GOT3 (cell line): ENCODE measurements at places on chromosomes 3 and 15.
A peak's percentile ranks its signal among the peaks of the same experiment; 100 is the strongest.

GRCh38 chr15:22786868-22787698, 639 bp downstream of the NIPA1 start:
- no peak for DNase-seq

DNA sequence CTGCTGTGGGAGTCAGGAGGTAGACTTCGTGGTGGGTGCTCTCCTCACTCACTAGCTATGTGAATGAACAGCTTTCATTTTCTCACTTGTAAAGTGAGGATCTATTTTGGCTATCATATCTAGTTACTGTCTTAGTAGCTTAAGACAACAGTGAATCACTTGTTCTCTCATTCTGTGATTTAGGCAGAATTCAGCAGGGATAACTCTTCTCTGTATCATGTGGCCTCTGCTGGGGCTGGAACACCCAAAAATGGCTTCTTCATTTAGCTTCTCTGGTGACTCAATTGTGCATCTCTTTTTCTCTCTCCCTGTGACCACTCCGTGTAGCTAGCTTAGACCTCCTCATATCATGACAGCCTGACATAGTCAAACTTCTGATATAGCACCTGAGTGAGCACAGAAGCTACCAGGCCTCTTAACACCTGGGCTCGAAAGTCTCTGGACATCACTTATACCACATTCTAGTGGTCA, 68.4 kb downstream of the BFSP2 start:
- DNase-seq: no peak

DNA sequence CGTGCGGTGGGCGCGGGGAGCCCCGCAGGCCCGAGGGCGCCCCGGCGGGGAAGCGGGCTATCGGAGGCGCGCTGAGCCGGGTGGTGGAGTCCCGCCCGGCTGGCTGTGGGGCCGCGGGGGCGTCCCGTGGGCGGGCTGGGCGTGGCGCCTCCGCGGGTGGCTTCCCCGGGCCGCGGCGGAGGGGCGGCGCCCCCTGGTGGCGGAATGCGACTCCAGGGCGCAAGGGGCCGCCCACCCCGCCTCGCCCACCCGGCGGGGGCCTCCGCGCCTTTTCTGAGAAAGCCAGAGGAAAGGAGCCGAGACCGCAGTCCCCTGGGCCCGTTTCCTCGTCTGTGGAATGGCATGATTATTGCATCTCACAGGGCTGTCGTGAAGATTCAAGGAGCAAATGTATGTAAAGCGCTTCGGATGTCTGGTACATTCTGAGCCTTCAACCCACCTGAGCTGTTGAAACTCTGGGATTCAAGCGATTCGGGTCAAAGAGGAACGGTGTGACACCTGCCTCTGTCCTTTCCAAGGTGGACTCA, 31.9 kb upstream of the RAB6B start:
- peak; percentile 34 for DNase-seq

GRCh38 chr15:99102332-99103235, 2.3 kb upstream of the SYNM start:
- DNase-seq: no peak

- no peak for DNase-seq
These were observed 19.0 kb downstream of the ARNT2 start for GRCh38 chr15:80423215-80423614.

- no peak for DNase-seq
These were observed 47.1 kb upstream of the AKAP13 start for GRCh38 chr15:85333132-85333831.

- DNase-seq: no peak
These were observed 159.8 kb upstream of the MITF start for GRCh38 chr3:69579306-69580041.

- no peak for DNase-seq
These were observed 59.7 kb upstream of the MAGI1 start for GRCh38 chr3:66098436-66098835.

- no peak for DNase-seq
These were observed 44.6 kb downstream of the SLC12A1 start for GRCh38 chr15:48250640-48251076.

DNA sequence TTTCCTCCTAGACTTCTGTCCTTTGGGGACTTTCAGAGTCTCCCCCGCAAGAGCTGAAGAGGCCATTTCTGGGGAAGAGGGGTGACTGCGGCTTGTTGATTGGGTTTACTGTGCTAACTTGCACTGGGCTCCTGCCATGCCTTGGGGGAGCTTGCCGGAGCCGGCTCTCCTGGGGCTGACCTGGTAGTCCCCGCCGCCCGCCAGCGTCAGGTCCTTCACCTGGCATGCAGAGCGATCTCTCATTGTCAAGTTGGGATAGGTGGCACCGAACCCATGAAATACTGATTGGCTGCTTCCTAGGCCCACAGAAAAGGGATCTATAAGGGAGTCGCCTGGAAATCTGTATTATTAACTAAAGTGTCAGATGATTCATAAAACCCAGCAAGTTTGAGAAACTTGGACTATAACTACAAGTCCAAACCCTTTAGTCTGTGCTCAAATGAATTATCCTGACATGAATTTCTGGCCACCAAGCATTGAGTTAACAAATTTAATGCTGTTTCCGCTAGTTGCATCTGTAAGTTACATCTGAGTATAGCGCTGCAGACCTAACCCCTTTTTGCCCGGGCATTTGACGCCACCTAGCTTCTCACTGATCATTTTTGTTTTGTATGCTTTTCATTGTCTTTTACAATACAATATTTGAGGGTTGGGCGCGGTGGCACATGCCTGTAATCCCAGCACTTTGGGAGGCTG, 607 bp upstream of the IMP3 start:
- no peak for DNase-seq

GRCh38 chr3:126547721-126548120, 11.0 kb downstream of the C3orf22 start:
- no peak for DNase-seq

DNA sequence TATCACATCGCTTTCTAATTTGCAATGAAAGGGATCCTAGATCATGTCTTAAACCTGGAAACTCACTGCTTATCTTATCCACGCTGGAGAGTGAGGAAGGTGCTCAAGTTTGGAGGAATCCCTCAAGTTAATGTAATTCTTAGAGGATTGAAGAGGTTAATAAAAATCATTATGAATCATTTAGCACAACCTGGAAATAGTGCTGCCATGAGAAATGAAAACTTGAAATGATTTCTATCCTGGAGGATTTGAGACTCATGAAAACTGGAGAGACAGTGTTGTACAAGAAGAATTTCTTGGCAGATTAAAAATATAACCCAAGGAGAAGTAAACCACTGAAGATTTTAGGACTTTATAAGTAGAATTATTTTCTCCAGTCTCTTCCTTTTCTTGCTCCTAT, 125.9 kb downstream of the ADAMTS9 start:
- no peak for DNase-seq

DNA sequence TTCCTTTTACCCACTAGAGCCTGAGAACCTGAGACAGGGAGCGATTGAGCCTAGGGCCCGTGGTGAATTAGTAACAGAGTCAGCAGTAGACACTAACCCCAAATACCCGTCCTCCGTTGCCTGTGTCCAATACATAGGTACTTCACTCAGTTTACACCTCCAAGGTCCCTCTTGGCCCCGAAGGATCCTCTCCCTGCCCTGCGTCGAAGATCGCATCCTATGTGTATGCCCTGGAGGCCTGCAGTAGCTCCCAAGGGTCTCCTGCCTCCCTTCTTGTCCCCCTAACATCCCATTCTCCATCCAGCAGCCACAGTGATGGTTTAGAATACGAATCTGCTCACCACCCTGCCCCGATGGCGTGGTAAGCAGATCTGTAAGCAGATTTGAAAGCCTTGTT, 67.0 kb downstream of the ISG20 start:
- DNase-seq: no peak

- DNase-seq: no peak
These were observed 11.0 kb upstream of the USP3 start for GRCh38 chr15:63493436-63493835.

DNA sequence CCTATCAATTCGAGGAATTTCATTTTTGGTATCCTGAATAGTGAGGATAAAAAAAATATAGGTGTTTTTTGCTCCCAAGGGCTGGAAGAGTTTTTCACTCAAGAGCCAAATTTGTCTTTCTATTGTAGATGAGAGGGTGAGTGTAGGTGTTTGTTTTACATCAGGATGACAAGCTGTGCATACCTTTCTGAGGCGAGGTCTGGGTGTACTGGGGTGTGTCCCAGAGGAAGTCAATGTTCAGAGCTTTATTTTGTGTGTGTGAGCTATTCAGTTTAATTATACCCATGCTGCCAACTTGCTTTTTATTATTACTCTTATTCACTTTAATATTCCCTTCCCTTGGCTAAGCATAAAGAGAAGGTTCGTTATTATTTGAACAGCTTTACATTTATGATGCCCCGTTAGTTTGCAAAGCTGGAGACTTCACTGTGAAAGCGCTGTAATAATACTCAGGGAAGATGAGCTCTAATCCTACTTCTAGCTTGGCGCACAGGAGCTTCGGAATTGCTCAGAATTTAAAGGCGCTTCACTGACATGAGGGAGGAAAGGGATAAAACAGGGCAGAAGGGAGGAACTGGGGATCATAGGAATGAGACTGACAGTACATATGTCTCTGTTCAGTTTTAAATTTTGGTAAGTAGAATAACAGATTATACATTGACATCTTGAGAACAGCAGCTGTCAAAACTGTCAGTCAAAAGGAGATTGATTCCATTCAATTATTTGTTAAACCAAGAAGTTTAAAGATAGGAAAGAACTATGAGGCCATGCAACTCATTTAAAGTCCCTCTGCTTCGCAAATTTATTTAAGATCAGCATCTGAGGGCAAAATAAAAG, 117.7 kb upstream of the TP63 start:
- no peak for DNase-seq

GRCh38 chr3:190044142-190044541, 76.6 kb downstream of the P3H2 start:
- DNase-seq: no peak

GRCh38 chr3:17967953-17968607, 225.6 kb upstream of the TBC1D5 start:
- DNase-seq: no peak

GRCh38 chr3:47581422-47581821, 2.8 kb upstream of the CSPG5 start:
- no peak for DNase-seq

- DNase-seq: no peak
These were observed 677 bp downstream of the POLQ start for GRCh38 chr3:121545049-121545573.

GRCh38 chr15:38231436-38231835, 21.2 kb upstream of the SPRED1 start:
- DNase-seq: no peak

DNA sequence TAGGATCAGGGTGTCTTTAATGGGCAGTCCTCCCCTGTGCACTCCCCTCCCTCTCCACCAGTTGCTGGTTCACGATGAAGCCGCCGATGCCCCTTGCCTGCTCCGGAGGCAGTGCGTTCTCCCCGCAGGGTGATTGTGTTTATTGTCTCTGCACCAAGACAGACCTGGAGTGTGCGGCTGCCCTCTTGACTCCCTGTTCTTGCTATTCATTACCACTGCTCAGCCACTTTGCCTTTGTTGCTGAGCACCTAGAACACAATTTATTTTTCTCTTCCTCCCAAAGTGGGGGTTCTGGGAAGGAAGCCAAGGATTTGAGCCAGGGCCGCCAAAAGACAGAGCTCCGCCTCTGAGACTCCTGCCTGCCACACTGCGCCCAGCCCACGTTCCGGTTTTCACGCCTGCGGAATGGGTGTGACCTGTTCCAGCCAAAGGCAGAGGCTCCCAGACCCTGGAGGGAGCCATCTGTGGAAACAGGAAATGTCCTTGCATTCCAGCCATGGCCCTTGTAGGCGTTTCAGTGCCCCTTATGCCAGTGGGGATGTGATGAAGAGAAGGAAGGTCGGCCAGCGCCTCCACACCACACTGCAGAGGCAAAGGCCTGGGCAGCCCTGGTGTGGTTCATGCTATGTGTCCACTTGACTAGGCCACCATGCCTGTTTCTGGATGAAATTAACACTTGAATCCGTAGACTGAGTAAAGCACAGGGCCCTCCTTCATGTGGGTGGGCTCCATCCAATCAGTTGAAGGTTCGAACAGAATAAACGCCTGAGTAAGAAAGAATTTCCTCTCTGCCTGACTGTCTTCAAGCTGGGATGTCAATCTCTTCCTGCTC, 85.8 kb downstream of the HMG20A start:
- DNase-seq: no peak

- no peak for DNase-seq
These were observed 11.5 kb upstream of the TMEM62 start for GRCh38 chr15:43121863-43122262.

DNA sequence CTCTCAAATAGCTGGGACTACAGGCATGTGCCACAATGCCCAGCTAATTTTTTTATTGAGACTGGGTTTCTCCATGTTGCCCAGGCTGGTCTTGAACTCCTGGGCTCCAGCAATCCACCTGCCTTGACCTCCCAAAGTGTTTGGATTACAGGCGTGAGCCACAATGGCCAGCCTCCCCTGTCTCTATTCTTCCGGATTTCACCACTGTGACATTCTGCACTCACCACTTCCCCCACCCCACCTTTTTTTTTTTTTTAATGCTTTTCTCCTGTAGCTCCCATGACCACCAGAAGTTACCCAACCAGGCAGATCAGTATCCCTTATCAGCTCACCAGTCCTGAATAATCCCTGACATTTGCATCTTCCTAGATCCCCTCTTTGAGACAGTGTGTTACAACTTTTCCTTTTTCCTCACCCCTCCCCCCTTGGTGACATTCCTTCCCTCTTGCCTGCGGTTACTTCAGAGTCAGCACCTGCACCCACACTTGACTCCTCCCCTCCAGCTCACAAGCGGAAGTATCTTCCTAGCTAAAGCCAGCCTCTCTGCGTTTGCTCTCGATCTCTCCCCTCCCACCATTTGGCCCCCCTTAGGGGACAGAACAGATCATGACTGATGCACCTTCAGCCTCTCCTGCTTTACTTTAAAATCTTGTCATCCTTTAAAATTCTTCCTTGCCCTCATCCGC, 13.5 kb upstream of the ZNF592 start:
- DNase-seq: no peak

GRCh38 chr3:107458871-107459270, 63.9 kb upstream of the BBX start:
- DNase-seq: no peak

GRCh38 chr3:99662838-99663570, 24.6 kb downstream of the COL8A1 start:
- no peak for DNase-seq

DNA sequence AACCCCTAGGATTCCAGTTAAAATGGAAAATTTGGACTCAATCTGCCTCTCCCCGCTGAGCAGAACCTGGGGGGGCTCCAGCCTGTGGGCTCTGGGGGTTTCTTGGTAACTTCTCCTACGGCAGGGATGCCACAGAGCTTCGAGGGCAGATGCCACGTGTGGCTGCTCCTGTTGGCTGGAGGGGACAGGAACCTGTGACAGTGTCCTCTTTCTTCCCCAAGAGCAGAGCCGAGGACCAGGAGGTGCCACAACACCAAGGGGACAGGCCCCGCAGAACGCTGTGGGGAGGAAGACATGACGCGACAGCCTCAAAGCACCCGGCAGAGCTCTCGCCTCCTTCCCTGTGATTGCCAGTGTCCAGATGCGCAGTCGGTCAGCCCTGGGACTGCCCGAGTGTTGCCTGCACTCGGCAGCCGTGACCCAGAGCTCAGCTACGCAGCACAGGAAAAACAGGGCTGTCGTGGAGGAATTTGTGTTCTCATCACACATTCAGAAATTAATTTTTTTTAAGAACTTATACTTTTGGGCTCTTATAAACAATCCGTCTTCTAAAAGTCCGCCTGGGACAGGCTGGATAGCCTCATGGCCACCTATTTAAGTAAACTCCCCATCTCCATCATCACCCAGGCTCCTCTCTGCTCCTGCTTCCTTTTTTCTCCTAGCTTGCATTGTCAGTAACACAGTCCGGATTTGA, 131.9 kb upstream of the MEF2A start:
- no peak for DNase-seq

- no peak for DNase-seq
These were observed 745.5 kb downstream of the NR2F2 start for GRCh38 chr15:97076011-97076410.

- no peak for DNase-seq
These were observed 246.3 kb upstream of the UMPS start for GRCh38 chr3:124483915-124484470.
